T-cell (primary cell): ENCODE measurements at places on chromosomes 7 and 10.

DNA sequence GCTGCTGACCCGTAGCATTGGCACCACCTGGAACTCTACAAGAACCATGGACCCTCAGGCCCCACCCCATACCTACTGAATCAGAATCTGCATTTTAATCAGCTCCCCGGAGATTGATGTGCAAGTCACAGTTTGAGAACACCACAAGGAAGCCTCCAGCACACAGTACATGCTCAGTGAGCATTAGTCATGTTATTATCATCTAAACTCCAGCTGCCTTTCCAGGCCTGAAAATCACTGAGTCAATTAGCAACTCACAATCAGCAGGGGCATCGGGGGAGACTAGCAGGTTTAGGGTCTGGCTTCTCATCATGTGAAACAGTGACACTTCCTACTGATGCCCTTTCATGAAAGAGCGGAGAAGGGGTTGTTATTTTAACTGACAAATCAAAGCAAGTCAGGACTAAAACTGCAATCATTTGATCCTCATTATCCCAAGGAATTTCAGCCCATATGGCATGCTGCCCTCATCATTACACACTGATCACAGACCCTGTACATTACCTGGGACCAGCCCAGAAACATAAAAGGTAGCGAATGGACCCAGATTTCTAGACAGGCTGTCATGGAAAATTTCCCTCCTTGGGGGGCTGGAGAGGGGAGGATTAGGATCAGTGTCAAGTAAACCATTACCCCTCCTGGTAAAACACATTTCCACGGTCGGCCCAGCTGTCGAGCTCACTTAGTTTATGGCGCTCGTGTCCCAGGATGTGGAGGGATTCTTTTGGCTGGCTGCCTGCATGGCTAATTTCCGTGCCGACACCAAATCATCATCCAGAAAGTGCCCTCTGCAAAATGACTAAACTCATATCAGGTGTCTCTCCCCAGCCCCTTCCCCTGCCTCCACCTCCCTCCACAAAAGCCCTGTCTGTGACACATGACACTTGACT, 122.8 kb downstream of the PRLHR start:
- DNase-seq = no peak

DNA sequence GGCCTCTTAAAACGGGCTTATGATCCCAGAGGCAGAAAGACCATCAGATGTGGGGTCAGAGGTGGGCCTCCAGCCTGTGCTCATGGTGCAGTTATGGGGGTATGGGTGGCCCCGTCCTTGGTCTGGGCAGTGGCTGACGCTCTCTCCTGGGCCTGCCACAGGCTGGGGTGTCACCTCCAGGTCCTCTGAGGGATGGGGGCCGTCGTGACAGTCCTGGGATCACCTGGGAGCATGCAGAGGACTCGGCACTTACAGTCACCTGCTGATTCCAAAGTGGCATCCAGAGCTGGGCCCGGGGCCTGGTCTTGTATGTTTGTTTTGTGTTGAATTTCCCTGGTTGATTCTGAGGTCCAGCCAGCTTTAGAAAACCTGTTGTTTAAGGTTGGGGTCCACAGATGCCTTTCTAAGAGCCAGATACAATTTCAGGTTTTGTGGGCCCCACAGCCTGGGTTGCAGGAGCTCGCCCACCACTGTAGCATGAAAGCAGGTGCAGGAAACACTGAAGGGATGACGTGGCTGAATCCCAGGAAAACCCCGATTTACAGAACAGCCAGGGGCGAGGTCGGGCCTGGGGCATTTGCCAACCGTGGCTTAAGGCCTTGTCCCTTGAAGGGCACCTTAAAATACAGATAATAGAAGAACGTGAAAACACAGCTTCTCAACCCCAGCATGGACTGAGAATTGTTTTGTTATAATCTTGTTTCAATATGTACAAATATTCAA, 170.7 kb upstream of the PPP2R2D start:
- DNase-seq = no peak

GRCh38 chr10:80532571-80532970, 5.1 kb upstream of the SH2D4B start:
- no peak for DNase-seq

GRCh38 chr7:38025815-38026214, 105.4 kb downstream of the EPDR1 start:
- no peak for DNase-seq

DNA sequence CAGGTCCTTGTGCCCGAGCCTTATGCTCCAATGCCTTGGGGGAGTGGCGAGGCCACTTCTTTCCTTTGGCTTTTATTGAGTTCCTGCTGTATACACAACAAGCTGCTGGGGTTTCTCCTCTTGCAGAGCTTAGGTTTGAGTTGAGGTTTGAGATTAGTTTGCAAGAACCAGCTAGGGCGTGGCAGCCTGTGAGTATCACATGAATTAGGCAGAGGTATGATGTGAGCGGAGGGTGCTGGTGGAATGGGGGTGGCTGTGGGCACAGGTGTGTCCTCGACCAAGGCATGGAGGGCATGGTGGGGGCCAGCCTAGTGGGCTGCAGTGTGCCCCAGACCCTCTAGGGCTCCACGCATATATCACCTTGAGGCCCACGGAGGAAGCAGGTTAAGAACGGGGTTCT, 123.3 kb downstream of the DOCK1 start:
- DNase-seq = no peak
